Neural progenitor cell (in vitro differentiated cells): ENCODE measurements at places on chromosomes 11 and 22.
A peak's percentile ranks its signal among the peaks of the same experiment; 100 is the strongest.

- DNase-seq = no peak
Measured at GRCh38 chr11:69510471-69511357, 29.3 kb downstream of the LINC01488 start.

DNA sequence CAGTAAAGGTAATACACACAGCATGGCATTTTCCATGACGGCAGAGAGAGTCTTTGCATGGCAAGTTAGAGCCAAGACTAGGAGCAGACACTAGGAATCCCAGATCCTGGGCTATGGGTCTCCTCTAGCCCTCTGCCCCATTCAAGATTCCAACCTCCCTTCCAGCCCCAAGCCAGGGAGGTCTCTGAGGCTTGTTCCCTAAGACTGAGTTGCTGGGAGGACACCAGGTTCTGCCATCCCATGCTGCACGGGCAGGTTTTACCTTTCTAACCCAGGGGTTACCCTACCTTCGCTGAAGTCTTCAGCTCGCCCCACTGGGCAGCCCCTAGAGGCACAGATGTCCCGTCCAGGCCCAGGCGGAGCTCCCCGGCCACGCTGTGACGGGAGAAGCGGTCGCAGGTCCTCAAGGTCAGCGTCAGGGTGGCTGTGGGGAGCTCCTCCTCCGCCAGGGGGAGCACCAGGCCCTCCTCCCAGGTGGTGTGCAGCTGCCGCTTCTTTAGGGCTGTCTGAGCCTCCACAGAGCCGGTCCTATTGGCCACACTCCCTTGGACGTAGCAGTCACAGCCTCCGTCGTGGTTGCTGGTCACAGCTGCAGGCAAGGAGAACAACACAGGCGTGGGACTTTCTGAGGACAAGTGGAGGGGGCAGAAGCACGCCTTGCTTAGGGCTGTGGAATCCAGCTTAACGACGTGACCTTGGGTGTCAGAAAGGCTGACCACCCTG lies 33.8 kb downstream of the SYT13 start:
- DNase-seq = peak; percentile 75

- DNase-seq = peak; percentile 41
Measured at GRCh38 chr22:40525250-40525884, 111.2 kb downstream of the MRTFA start.

GRCh38 chr11:116731097-116731761 lies 41.6 kb downstream of the BUD13 start:
- DNase-seq = peak; percentile 88

GRCh38 chr11:118224511-118225188 lies at the start of gene JAML:
JAML (minus strand) TSS chr11:118225011; CDS start chr11:118214866, 10,145 bp downstream.
- no peak for DNase-seq

DNA sequence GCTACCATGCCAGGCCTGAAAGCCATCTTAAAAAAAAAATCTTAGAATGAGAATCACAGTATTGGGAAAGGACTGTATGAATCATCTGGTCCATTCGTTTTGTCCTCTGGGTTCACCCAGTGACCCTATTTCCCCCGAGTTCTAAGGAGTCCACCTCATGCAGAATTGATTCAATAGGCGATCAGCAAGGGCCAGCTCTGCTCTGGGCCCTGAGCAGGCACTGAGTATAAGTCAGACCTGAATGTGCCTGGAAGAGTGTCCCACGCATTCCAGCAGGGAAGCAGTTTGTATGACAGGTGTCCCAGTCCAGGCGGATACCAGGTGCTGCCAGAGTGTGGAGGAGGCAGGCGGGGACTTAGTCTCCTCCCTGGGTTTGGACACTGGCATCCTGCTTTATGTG lies 883 bp upstream of the HMOX1 start:
- no peak for DNase-seq

DNA sequence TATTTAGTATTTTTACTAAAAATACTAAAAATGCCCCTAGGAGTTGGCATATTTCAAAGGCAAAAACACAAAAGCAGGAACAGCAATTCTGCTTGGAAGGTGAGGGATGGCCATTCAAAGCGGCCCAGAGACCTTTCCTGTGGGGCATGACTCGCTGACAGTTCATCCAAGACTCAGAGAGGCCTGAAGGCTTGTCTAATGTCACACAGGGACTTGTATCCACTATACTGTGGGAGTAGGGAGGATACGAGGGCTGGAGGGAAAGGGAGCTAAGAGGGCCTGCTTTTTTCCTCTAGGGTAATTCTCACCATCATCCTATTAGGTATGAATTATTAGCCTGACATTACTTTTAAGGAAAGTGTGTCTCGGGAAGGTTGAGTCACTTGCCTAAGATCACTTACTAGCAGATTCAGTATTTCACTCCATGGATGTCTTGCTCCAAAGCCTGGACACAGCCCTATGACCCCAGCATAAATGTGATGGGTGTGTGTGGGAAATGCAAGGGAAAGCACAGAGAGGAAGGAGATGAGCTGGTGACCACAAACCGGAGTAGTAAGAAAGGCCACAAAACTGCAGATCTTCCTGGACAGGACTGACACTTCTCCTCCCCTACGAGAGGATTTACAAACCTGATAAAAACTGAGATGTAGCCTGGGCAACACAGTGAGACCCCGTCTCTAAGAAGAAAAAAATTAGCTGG lies 16.7 kb upstream of the UCP3 start:
- no peak for DNase-seq

DNA sequence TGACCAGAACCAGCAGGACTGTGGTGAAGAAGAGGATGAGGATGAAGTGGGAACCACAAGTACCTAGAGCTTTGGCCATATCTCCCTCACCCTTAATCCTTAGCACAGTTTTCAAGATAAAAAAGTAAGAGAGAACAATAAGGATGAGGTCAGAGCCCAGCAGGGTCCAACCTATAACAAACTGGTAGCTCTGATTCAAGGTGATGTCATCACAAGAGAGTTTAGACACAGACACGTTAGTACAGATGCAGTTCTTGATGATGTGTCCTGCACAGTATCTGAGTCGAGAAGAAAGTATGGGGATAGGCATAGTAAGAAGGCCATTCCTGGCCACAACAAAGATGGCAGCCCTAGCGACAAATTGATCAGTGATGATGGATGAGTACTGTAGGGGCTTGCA lies 586 bp downstream of the OR56A5 start:
- DNase-seq = no peak

DNA sequence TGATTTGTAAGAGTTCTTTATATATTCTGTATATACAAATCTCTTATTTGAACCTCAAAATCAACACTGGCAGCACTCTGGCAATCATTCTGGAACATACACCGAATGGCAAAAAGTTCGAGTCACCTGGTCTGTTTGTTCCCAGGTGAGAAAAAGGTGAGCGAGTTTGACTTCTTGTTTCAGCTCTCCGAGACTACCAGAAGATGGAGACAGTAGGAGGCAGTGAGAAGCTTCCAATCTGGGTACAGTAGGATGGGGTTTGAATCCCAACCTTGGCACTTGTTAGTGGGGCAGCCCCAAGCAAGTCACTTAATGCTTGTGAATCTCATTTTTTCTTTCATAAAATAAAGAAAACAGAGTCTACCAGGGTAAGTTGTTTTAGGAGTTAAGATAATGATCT lies 76.4 kb downstream of the C2CD3 start:
- DNase-seq = no peak

- DNase-seq = no peak
Measured at GRCh38 chr11:47314992-47315391, 37.5 kb downstream of the MYBPC3 start.

- DNase-seq = no peak
Measured at GRCh38 chr22:31830721-31831070, 76.9 kb downstream of the DEPDC5 start.

GRCh38 chr11:131408025-131408640 lies 37.7 kb downstream of the NTM start:
- peak; percentile 64 for DNase-seq

DNA sequence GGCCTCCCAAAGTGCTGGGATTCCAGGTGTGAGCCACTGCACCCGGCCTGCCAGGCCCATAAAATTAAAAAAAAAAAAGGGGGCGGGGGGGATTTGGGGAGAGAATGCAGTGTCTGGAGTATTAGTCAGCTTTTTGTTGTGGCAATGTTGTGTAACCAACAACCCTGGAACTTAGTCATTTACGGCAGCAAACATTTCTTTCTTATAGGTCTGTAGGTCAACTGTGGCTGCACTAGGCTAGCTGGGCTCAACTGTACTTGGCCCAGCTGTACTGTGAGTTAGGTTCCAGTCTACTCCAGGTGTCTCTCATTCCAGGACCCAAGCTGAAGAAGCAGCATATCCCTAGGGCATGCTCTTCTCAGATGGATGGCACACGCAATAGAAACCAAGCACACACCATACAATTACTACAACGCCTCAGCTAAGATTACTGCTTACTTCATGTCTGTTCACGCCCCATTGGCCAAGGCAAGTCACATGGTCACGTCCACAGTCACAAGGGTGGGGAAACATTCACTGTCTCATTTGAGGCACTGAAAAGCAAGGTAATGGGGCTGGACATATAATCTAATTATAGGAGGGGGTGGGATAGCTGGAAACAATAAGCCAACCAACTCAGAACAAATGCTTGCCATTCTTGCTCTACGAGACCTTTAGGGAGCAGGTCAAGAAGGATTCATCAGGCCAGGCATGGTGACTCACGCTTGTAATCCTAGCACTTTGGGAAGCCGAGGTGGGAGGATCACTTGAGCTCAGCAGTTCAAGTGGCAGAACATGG lies 10.4 kb upstream of the SPINDOC start:
- no peak for DNase-seq

GRCh38 chr11:6319001-6319703 lies 1.1 kb downstream of the CAVIN3 start:
- DNase-seq = peak; percentile 69

GRCh38 chr11:36090356-36091109 lies 146.7 kb downstream of the LDLRAD3 start:
- no peak for DNase-seq

DNA sequence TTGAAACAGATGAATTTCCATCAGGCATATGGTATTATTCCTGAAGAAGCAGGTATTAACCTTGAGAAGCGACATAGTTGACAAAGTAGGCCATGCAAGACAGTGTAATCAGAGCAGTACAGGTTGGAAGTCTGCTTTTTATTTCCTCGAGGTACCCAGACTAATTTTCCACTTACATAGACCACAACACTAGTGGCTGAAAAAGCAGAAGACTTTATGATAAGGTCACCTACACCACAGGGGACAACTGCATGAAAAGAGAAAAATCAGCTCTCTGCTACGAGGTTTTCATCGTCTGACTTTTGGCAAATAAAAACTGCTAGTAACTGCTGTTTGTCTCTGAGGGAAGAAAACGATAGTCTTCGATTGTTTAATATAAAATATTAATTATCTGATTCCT lies 77.5 kb downstream of the CNTN5 start:
- no peak for DNase-seq

DNA sequence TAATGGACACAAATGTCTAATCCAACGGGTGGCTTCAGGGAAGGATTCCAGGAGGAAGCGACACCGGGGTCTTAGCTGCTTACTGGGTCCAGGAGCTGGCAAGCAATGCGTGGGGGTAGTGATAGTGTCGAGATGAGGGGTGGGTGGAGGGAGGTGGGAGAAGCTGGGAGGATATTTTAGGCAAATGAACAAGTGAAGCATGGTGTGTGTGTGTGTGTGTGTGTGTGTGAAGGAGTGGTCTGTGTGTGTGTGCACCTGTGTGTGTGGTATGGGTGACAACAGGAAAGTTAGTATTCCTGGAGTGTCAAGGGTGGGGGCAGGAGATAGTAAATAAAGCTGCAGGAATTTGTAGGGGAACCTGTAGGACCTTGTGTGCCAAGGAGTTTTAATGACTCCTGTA lies 126.9 kb upstream of the ZBED5 start:
- DNase-seq = no peak

DNA sequence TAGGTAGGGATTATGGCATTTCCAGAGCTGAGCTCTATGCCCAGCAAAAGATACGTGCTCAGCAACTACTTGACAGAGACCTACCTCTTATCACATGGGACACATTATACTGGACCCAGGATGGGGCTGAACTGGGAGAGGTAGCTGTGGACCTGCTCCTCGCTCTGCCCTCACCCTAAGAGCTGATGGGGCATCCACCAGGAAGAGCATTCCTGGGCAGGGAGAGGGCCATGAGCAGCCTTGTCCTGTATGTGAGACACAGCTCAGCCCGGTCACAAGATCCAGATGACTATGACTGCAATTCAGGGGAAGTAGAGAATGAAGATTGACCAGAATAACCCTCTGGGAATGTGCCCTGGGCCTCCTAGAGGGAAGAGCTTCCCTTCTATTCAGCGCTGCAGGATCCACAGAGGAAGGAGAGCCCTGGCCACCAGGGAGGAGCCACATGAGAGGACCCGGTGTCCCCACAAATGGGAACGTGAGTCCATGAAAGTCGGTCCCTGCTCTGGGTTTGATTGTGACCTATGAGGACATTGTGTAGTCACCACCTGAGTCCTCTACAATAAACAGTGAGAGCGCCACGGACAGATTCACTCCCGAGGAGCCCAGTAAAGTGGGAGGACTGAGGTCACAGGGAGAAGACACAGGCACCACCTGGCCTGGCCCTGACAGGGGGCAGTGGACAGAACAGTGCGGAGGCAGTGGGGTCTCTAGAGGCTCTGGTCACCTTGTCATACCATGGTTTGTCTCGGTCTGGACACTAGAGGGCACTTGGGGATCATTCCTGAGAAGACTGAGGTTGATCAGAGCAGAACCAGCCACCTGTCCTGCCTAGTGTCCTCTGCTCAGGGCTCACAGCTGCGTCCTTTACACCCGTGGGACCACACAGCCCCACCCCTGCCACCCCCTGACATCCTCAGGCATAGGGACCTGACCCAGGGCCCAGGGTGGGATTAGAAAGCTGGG lies 99.5 kb downstream of the ZNF280B start:
- DNase-seq = peak; percentile 63

DNA sequence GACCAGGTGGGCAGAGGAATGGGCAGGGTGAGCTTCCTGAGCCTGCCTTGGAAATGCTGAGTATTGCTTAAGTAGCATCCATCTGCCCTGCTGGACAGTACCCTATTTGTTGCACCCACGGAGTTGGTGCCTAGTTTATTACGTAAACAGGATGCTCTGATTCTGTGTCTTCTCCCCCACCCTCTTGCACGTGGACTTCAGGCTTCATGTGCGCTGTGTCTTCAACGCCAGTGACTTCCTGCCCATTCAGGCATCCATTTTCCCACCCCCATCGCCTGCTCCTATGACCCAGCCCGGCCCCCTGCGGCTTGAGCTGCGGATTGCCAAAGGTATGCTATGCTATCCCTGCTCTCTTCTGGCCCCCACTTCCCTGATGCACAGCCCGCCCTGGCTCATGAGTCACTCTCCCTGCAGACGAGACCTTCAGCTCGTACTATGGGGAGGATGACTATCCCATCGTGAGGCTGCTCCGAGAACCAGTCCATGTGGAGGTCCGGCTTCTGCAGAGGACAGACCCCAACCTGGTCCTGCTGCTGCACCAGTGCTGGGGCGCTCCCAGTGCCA lies 5.7 kb downstream of the ZP1 start:
- peak; percentile 11 for DNase-seq
